ENCODE measurements at places on chromosomes 3 and 15.

DNA sequence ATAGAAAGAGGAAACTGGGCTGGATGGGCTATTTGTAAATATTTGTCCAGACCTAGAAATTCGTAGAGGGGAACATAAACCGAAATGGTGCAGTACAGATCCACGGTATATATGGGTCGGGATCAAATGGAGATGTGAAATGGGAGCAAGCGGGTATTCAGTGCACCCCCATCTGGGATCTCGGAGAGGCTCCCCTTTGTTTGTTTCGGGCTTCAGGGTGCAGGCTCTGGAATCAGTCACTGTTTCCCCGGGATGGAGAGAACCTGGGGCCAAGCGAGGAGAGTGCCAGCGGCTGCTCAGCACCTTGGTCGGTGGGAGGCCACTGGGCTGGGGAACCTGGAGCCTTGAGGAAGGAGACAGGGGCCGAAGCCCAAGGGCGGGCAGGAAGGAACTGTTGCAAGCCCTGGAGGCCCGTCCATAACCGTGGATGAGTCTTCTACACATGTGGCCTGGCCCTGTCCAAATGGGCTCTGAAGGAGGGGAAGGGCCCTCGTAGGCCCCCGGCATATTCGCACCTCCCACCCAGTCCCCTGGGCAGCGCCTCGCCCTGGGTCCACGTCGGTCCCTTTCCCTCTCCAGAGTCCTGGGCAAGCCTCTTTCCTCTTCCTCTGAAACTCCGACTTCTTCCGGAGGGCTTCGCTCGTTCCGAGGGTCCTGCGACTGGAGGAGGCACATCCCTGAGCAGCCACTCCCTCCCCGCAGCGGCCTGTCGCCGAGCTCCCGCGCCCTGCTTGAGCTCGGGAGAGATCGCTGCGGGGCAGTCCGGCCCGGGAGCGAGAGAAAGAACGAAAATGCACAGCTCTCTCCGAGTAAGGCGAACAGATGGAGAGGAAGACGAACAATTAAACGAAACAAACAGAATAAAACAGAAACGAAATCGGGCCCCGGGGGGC lies 3.0 kb downstream of the ISL2 start:
- H3K27me3 ChIP-seq, result peaks cover 28% of the 10 kb centered on the region
- H3K4me3 ChIP-seq, result peak overlapping the region; percentile 28
- DNase-seq, result no peak
- no peak overlapping the region for H3K27ac ChIP-seq
- no peaks in the 10 kb centered on the region for H3K36me3 ChIP-seq
- H3K4me1 ChIP-seq, result peaks cover 15% of the 10 kb centered on the region

- no peaks in the 10 kb centered on the region for H3K4me1 ChIP-seq
- no peaks in the 10 kb centered on the region for H3K36me3 ChIP-seq
- no peak overlapping the region for H3K27ac ChIP-seq
- H3K27me3 ChIP-seq, result no peaks in the 10 kb centered on the region
- DNase-seq, result no peak
Measured at GRCh38 chr3:13145131-13145825, 72.0 kb upstream of the IQSEC1 start.

- DNase-seq, result no peak
- H3K27me3 ChIP-seq, result no peaks in the 10 kb centered on the region
- no peak overlapping the region for H3K4me3 ChIP-seq
- no peak overlapping the region for H3K27ac ChIP-seq
- H3K4me1 ChIP-seq, result peaks cover 6% of the 10 kb centered on the region
Measured at GRCh38 chr3:72248869-72249268, 463.9 kb upstream of the PROK2 start.

- H3K4me3 ChIP-seq, result no peak overlapping the region
- H3K4me1 ChIP-seq, result no peaks in the 10 kb centered on the region
- no peak for DNase-seq
Measured at GRCh38 chr3:141740349-141740748, 2.3 kb downstream of the RNF7 start.

- H3K27me3 ChIP-seq, result no peaks in the 10 kb centered on the region
- no peak overlapping the region for H3K27ac ChIP-seq
- no peak overlapping the region for H3K4me3 ChIP-seq
- no peak for DNase-seq
- H3K36me3 ChIP-seq, result no peaks in the 10 kb centered on the region
- no peaks in the 10 kb centered on the region for H3K4me1 ChIP-seq
Measured at GRCh38 chr3:135018149-135018923, 223.3 kb downstream of the EPHB1 start.

- no peaks in the 10 kb centered on the region for H3K4me1 ChIP-seq
- H3K36me3 ChIP-seq, result no peaks in the 10 kb centered on the region
- H3K4me3 ChIP-seq, result no peak overlapping the region
- no peak for DNase-seq
Measured at GRCh38 chr3:63287610-63288009, 9.5 kb downstream of the SYNPR start.

GRCh38 chr15:71048913-71049675 lies 66.2 kb upstream of the THSD4 start:
- H3K4me1 ChIP-seq, result no peaks in the 10 kb centered on the region
- H3K27me3 ChIP-seq, result no peaks in the 10 kb centered on the region
- H3K4me3 ChIP-seq, result no peak overlapping the region
- H3K36me3 ChIP-seq, result no peaks in the 10 kb centered on the region
- H3K27ac ChIP-seq, result no peak overlapping the region
- no peak for DNase-seq

DNA sequence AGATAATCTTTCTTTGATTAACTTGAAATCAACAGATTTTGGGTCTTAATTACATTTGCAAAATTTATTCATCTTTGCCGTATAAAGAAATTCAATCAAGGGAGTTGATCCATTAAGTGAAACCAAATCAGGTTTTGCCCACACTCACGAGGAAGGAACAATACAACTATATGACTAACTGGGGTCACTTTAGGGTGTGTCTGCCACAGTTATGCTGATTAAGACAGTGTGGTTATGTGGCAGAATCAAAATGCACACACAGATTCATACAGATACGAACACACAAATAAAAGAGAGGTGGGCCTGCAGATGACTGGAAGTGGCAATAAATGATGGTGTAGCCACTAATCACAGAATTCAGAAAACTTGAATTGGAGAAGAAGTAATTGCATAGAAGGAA lies 543.5 kb downstream of the GABRG3 start:
- no peak overlapping the region for H3K27ac ChIP-seq
- H3K27me3 ChIP-seq, result no peaks in the 10 kb centered on the region
- no peaks in the 10 kb centered on the region for H3K4me1 ChIP-seq
- no peaks in the 10 kb centered on the region for H3K36me3 ChIP-seq
- no peak for DNase-seq

- H3K4me3 ChIP-seq, result no peak overlapping the region
- H3K36me3 ChIP-seq, result no peaks in the 10 kb centered on the region
- H3K27me3 ChIP-seq, result no peaks in the 10 kb centered on the region
- DNase-seq, result no peak
- H3K27ac ChIP-seq, result no peak overlapping the region
- no peaks in the 10 kb centered on the region for H3K4me1 ChIP-seq
Measured at GRCh38 chr15:94691169-94691568, 459.8 kb downstream of the MCTP2 start.

GRCh38 chr3:11212784-11213183 lies 58.5 kb downstream of the HRH1 start:
- no peak overlapping the region for H3K4me3 ChIP-seq
- no peaks in the 10 kb centered on the region for H3K27me3 ChIP-seq
- no peaks in the 10 kb centered on the region for H3K36me3 ChIP-seq
- DNase-seq, result no peak
- H3K4me1 ChIP-seq, result no peaks in the 10 kb centered on the region

- H3K36me3 ChIP-seq, result no peaks in the 10 kb centered on the region
- no peak overlapping the region for H3K4me3 ChIP-seq
- no peaks in the 10 kb centered on the region for H3K27me3 ChIP-seq
Measured at GRCh38 chr3:458653-459310, 262.2 kb downstream of the CHL1 start.

GRCh38 chr15:53982876-53983275 lies 4.6 kb downstream of the UNC13C start:
- H3K36me3 ChIP-seq, result no peaks in the 10 kb centered on the region
- no peak overlapping the region for H3K4me3 ChIP-seq
- no peak overlapping the region for H3K27ac ChIP-seq
- no peaks in the 10 kb centered on the region for H3K27me3 ChIP-seq

GRCh38 chr15:62500325-62500724 lies 335.2 kb upstream of the C2CD4B start:
- peak overlapping the region; percentile 38 for H3K27ac ChIP-seq
- no peaks in the 10 kb centered on the region for H3K36me3 ChIP-seq
- no peaks in the 10 kb centered on the region for H3K27me3 ChIP-seq
- no peak for DNase-seq
- H3K4me3 ChIP-seq, result no peak overlapping the region
- H3K4me1 ChIP-seq, result no peaks in the 10 kb centered on the region

- no peak for DNase-seq
- no peaks in the 10 kb centered on the region for H3K27me3 ChIP-seq
Measured at GRCh38 chr3:78641703-78642102, 1126.1 kb downstream of the ROBO1 start.

GRCh38 chr15:32105258-32106241 lies 75.2 kb downstream of the CHRNA7 start:
- H3K4me1 ChIP-seq, result no peaks in the 10 kb centered on the region
- no peaks in the 10 kb centered on the region for H3K36me3 ChIP-seq
- no peak overlapping the region for H3K27ac ChIP-seq
- DNase-seq, result no peak

DNA sequence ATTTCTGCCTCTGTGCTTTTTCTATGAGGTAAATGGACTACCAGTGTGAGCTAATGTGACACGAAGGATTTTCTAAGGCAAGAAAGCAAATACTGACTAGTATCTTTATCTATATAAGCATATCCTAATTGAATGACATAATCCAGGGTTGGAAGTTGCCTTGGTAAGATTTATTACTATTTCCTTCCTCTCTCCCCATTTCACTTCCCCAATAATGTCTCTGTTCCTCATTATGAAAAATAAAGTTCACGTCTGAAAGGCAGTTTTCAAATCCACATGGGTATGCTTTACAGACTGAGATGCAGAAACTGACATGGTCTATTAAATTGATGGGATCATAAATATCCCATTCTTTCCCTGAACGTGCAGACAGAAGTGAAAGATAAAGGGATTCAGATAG lies 86.0 kb downstream of the DTWD1 start:
- no peak for DNase-seq
- H3K36me3 ChIP-seq, result no peaks in the 10 kb centered on the region
- no peaks in the 10 kb centered on the region for H3K4me1 ChIP-seq
- H3K27ac ChIP-seq, result no peak overlapping the region
- H3K27me3 ChIP-seq, result no peaks in the 10 kb centered on the region
- H3K4me3 ChIP-seq, result no peak overlapping the region

DNA sequence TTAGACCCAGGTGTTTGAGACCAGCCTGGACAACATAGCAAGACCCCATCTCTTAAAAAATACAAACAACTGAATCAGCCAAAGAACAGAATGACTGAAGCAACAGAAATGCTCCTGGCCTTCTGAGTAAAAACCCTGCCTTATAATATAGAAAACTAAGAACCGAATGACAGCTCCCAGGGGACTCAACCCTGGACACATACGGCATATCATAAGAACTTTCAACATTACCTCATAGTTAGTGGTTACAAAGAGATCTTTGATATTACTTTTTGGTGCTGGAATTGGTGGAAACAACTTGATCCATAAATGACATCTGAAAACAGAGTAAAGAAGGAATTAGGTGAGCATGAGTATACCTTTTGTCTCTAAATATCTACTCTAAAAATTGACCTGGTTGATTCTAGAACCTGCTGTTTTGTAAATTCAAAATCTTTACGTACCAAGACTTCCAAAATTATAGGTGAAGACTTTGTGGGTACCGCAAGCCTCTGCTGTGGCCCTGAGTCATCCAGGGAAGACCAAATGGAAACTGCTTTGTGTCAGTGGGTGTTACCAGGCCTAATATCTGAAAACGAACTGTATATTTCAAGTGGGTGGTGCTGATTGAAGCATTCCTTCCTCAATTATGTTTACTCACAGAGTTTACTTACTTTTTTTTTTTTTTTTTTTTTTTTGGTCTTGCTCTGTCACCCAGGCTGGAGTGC lies 35.5 kb downstream of the IL5RA start:
- H3K27ac ChIP-seq, result no peak overlapping the region
- H3K4me3 ChIP-seq, result no peak overlapping the region
- no peaks in the 10 kb centered on the region for H3K27me3 ChIP-seq
- DNase-seq, result no peak
- no peaks in the 10 kb centered on the region for H3K4me1 ChIP-seq

- no peak for DNase-seq
- H3K36me3 ChIP-seq, result no peaks in the 10 kb centered on the region
- no peak overlapping the region for H3K27ac ChIP-seq
- H3K4me1 ChIP-seq, result peaks cover 13% of the 10 kb centered on the region
- H3K4me3 ChIP-seq, result no peak overlapping the region
- no peaks in the 10 kb centered on the region for H3K27me3 ChIP-seq
Measured at GRCh38 chr3:27322634-27323033, 46.5 kb downstream of the NEK10 start.

GRCh38 chr15:42145546-42146455 lies 10.6 kb downstream of the PLA2G4F start:
- no peaks in the 10 kb centered on the region for H3K4me1 ChIP-seq
- H3K27me3 ChIP-seq, result no peaks in the 10 kb centered on the region
- H3K36me3 ChIP-seq, result no peaks in the 10 kb centered on the region
- H3K27ac ChIP-seq, result no peak overlapping the region
- no peak overlapping the region for H3K4me3 ChIP-seq

DNA sequence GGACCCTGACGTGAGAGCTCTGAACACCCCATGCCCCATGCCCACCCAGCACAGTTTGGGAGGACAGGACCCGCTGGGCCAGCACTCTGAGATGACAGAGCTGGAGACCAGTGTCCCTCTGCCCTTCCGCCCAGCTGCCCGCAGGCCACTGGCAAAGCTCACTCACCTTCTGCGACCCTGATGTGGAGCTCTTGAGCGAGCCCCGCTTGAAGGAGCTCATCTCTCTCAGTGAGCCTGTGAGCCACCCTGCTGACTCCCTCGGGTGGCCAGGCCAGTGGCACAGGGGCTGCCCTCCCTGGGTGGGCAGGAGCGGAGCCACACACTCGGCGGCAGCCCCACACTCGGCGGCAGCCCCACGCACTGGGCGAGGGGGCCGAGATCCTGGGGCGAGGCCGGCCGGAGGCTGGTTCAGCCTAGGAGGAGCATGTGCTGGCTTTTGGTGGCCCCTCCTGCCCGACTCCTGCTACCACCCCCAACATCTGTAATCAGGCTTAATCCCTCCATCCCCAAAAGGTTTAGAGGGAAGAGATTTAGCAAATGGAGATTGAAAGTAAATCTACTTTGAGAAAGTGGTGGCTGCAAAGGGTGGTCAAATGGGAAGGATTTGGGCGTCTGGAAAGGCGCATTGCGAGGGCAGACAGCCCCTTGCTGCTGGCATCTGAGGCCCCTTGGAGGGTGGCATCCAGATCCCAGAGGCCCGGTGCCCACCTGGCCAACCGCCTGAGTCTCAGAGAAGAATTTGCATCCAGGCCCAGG lies 59.4 kb upstream of the TRPM1 start:
- H3K36me3 ChIP-seq, result no peaks in the 10 kb centered on the region
- no peaks in the 10 kb centered on the region for H3K27me3 ChIP-seq
- no peaks in the 10 kb centered on the region for H3K4me1 ChIP-seq
- DNase-seq, result no peak
- H3K27ac ChIP-seq, result no peak overlapping the region
- no peak overlapping the region for H3K4me3 ChIP-seq

- H3K27ac ChIP-seq, result peak overlapping the region; percentile 89
- DNase-seq, result no peak
- H3K27me3 ChIP-seq, result no peaks in the 10 kb centered on the region
Measured at GRCh38 chr15:51736751-51737521, 519 bp downstream of the LYSMD2 start.

Measured in breast epithelium (tissue), 4 donors.